CD4-positive, alpha-beta T cell treated with Interleukin-17A for 4 hours (primary cell): ENCODE measurements at places on chromosomes 1 and 21.

DNA sequence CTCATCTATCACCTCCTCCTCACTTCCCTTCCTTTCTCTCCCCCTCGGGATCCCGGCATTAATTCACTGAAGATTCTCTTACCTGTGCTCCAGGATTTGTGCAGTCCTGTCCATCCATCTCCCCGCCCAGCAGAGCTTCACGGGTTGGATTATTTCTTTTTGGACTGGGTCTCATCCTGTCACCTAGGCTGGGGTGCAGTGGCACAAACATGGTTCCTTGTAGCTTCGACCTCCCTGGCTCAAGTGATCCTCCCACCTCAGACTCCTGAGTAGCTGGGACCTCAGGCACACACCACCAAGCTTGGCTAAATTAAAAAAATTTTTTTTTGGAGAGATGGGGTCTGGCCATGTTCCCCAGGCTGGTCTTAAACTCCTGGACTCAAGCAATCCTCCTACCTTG, 12.3 kb upstream of the CSF3R start:
- DNase-seq, result no peak

DNA sequence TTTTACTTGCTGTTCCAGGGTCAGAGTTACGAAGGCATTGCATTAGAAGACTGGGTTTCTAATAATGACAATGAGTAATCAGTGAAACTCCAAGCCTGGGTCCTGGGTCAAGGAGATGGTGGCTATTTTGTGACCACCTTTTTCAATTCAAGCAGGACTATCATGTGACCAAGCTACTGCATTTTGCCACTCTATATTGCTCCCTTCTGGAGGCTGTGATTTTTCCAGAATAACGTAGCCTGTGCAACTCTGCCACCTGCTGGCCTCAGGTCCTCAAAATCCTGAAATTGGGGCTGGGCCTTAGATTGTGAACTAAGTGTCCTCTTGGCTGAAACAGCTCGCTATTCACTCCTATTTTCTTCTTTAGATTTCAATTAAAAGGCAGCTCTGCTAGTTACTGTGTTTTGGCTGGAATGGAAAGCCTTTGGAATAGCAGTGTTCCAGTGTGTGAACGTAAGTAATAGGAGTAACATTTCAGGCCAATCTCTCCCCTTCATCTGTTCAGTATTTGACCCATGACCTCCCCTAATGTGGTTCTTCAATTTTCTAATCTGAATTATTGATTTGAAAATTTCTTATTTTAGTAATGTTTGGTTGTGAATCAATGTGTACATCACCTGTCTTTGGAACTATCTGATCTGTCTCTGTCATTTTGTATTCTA, 52.9 kb upstream of the CD46 start:
- DNase-seq, result peak; percentile 47

DNA sequence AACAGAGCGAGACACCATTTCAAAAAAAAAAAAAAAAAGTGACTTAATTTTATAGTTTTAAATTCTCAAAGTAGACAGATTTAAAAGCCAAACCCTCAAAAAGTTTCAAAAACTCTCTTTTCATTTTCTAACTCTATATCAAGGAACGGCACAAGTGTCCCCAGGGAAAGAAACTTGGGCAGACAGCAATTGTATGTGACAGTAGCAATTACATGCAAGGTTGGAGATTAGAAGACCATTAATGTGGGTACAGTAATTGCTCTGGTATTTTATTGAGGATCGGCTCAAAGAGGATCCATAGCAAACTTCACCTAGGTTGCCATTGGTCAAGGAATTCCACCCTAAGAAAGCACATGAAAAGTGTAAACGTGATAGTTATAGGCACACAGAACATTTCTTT, 46.2 kb downstream of the ACBD6 start:
- DNase-seq, result no peak

GRCh38 chr1:154960446-154961136, 991 bp downstream of the PYGO2 start:
- no peak for DNase-seq

DNA sequence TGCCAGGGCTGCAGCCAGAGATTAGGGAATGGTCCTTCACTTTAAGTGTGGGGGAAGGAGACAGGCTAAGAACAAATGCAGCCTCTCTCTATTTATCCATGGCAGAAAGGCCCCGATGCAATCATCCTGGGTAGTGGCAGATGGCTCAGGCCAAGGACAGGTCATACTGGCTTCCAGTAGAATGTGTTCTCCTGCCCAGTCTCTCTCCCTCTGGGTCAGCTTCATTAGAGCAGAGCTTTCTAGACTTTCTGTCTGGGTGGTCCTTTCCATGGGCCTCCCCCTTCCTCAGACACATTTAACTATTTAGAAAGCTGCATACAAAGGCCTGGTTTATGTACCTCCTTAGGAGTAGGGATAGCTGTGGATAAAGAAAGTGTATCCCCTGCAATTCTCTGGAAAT, 4.8 kb upstream of the PTCH2 start:
- DNase-seq, result no peak

DNA sequence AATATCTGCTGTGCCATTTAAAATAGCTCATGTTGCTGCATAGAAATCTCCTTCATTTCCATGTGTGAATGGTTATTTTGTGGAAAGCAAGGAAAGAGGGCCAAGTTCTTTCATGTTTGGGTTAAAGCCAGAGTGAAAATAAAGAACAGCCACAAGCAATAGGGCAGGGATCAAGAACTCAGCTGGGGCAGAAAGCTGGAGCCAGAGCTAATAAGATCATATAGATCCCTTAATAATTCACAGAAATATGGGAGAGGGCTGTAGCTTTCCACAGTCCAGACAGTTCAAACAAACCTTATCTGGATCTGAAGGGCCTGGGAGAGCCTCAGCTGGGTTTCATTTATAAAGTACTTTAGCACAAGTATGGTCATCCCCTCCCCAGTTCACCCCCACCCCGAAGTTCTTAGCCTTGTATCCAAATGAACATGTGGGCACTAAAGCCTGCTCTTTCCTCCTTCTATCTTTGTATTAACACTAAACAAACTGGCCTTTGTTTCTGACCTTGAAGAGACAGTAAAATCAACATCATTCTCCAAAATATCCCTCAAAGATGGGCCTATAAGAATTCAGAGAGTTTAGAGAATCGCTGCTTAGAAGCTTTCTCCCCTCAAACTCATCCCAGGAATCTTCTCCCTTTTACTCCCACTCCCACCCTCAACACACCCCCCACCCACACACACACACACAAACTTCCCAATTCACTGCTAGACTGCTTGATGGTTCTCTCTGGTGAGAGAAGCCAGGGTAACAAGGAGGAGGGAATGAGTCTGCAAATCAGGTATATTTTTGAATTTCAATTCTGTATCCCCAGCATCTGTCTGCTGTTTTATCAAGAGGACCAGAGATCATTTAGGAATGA, 41.7 kb downstream of the UTP25 start:
- no peak for DNase-seq

DNA sequence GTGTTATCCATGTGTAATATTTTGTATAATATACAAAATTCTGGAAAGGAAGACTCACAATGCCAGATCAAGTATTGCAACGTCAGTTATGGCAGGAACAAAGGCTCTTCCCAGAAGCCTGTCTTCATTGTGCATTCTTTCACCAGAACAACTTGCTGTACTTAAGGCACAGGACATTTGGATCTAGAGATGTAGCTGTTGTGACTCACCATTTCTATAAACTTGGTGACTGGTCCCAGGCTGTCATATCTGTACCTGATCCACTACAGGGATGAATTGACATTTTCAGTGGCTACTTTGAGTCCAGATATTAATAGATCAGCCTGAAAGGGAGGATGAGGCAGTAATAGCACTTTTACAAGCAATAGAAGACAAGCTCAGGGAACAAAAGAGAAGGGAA, 299.8 kb downstream of the DISC1 start:
- DNase-seq, result no peak

GRCh38 chr1:2231532-2232254, 3.6 kb downstream of the SKI start:
- peak; percentile 92 for DNase-seq

DNA sequence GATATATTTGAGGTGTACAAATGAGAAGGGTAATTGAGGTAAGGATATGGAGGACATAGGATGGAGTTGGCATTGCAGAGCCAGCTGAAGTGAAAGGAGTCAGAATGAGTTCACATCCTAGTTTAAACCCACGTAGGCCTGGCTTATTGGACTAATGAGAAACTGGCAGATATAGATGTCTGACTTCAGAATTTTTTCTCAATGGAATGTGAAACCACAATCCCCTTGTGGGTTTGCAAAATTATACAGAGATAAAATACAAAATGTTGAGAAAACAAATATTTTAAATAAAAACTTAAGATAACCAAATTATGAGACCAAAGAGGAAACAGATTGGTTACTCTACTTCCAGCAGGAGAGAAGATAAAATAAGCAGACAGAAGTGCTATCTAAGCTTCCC, 277.4 kb upstream of the LRRC7 start:
- no peak for DNase-seq

DNA sequence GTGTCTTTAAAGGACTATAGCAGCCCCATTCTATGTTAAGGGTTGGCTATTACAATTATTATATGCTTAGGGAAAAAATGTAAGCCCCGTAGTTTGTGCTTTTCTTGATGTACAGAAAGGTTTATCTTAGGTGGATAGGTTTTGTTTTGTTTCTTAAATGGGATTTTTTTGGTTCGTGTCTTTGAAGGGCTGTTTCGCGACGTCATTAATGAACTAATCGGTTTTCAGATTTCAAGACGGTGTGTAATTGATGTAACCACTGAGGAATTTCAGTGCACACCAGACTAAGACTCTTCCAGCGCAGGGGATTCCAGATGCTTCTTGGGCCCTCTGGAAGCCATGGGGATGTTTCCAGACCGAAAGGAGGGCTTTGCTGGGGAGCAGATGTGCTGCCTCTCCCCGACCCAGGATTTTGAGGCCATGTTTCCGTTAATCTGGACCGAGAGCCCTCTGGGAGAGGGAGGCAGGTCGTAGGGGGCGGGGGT, 4.8 kb upstream of the SIM2 start:
- no peak for DNase-seq

- no peak for DNase-seq
Measured at GRCh38 chr1:67850611-67851075, 17.4 kb upstream of the GNG12 start.
